ENCODE measurements at places on chromosomes 16 and 17.

DNA sequence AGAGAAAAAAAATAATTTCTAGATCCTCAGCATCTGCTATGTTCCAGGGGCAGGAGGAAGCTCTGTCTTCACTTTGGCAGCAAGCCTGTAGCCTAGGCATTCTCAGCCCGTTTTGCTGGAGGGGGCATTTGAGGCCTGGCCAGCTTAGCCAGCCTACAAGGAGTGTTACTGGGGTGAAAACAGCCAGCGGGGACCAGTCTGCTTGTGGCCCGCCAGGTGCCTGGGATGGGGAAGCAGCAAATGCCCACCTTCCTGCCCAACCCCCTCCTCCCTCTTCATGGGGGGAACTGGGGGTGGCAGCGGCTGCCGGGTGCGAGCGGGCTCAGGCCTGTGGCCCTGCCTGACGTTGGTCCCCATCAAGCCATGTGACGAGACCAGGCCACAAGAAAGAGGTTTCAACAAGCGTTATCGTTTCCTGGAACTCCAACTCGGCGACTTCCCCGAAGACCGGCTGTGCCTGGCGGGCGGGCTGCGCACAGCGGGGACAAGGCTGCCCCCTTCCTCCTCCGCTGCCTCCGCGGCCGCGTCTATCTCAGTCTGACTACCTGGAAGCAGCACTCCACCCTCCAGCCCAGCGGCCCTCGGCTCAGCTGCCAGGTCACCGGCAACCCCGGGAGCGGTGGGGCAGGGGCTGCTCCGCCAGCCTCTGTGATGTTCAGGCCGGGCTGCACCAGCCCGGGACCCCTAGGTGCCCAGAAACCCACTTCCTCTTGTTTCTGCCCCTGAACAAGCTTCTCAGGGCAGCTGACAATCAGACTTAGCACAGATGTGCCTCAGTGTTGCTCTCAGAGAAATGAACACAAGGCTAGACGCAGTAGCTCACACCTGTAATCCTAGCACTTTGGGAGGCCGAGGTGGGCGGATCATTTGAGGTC, 22.9 kb downstream of the SOCS1 start:
- DNase-seq = peak; percentile 85

DNA sequence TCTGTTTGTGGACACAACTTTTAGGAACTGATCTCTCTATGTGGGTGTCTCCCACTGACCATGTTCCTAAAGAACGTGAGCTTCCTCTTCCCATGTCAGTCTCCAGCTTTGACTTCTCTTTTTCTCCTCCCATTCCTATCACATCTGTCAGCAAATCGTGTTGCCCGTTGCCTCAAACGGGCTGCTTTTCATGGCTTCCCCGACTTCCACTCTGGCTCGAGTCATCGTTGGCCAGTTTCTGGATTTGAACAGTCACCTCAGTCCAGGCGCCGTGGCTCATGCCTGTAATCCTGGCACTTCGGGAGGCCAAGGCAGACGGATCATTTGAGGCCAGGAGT, 5.4 kb downstream of the ABCC1 start:
- DNase-seq = no peak

- no peak for DNase-seq
These were observed 9.4 kb upstream of the NUFIP2 start for GRCh38 chr17:29303386-29303785.

DNA sequence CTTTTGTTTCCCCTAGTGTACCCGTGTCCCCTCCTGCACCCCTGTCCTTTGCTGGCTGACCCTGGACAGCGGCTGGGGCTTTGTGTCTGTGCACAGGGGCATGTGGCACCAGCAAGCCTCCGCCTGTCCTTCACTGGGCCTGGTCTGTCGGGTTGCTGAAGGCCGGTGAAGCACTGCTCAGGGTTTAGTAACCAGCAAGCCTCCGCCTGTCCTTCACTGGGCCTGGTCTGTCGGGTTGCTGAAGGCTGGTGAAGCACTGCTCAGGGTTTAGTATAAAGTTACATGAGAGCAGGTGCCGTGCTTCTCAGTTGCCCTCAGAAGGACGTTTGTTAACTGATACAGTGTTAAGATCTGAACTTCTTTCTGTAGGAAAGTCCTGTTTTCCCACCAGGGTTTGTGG, 33.8 kb downstream of the DEF8 start:
- DNase-seq = no peak

DNA sequence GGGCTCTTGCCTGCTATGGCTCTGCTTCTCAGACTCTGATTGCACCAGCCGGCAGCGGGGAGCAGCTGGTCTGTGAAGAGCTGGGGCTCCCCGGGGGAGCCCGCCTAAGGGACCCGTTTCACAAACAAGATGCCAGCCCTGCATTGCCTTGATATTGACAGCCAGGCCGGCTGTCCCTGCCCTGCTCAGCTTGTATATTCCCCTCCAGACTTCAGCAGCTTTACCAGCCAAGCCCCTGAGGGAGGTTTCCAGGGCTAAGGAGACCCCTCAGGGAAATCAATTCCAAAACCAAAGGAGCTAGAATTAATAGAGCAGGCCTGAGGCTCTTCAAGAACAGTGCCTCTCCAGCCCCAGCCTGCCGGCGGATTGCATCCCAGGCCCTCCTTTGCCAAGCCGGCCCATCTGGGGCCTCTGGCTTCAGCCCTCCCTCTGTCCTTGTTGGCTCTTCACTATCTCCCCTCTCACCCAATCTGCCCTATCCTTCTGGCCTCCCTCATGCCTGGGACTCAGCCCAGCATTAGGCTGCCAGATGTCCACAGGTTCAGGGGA, 5.7 kb downstream of the CALB2 start:
- no peak for DNase-seq

- no peak for DNase-seq
These were observed 2.8 kb downstream of the MARVELD3 start for GRCh38 chr16:71628810-71629209.

- no peak for DNase-seq
These were observed 73.0 kb downstream of the ABCC6 start for GRCh38 chr16:16150117-16150877.

DNA sequence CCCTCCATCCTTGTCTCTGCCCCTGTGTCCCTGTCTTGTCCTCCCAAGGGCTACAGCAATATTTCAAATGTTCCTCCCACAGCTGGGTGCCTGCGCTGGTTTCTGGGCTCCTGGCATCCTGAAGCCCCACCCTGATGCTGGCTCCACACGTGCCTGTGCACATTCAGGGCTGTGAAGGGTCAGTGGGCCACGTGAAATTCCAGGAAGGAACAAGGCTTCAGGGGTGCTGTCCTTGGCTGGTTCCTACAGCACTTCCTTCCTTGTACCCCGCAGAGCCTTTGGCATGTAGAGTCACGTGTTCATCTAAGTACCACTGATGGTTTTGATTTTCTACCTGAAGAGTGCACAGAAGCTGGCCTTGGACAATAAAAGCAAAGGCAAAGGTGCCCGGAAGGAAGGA, 57.7 kb upstream of the NLK start:
- no peak for DNase-seq

GRCh38 chr17:81814748-81815645, 11.0 kb downstream of the GCGR start:
- no peak for DNase-seq

Data from stimulated activated CD4-positive, alpha-beta T cell treated with anti-CD3 and anti-CD28 coated beads, Interleukin-2, amount 100 ng/mL, for 24 hours (primary cell).